Stimulated activated CD8-positive, alpha-beta memory T cell treated with anti-CD3 and anti-CD28 coated beads, Interleukin-7, amount 100 ng/mL, for 1 hour (primary cell): ENCODE measurements at places on chromosomes 1 and 21.

- DNase-seq: no peak
Measured at GRCh38 chr21:16709866-16710550, 802.8 kb upstream of the CXADR start.

DNA sequence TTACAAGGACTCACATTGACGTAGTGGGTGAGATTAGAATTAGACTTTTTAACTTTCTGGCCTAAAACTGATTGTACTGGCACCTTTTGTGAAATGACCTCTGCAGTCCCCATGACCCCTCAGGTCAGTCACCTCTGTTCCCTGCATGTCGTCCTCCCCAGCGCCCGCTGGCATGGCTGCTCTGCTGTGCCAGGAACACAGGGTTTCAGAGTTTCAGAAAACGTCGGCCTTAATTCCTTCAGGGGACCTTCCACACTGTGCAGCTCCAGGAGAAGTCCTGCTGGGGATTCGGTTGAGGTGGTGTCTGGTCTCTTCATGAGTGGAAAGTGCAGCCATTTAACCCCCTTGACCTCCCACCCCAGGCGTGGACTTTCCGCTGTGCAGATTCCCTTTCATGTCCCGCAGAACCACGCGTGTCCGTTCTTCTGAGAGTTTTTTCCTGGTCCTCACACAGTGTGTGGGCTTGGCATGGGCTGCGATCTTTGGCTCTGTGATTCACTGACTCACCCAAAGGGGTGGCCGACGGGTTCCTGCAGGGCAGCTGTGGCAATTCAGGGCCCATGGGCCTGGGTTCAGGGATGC lies 158.4 kb upstream of the COL6A1 start:
- no peak for DNase-seq

DNA sequence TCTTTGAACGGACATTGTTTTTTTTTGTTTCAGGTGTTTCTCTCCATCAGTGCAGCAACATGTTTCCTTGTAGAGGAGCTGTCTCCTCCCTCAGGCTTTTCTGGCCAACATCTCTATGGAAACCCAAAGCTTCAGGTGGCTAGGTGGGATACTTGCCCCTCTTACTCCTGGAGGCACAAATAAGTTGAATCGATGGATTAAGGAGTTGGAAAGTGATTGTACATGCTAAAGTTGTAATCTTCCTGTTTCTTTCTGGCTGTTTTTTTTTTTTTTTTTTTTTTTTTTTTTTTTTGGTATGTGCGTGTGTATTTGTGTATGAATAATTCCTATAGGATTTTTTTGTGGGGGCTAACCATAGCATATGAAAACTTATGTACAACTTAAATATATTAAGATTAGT lies 10.6 kb downstream of the USP25 start:
- DNase-seq: no peak

GRCh38 chr1:30450148-30450817 lies 273.1 kb downstream of the MATN1 start:
- DNase-seq: no peak

GRCh38 chr1:180435566-180435965 lies 66.8 kb downstream of the ACBD6 start:
- DNase-seq: no peak

- no peak for DNase-seq
Measured at GRCh38 chr1:59570524-59570923, 244.2 kb upstream of the HOOK1 start.

DNA sequence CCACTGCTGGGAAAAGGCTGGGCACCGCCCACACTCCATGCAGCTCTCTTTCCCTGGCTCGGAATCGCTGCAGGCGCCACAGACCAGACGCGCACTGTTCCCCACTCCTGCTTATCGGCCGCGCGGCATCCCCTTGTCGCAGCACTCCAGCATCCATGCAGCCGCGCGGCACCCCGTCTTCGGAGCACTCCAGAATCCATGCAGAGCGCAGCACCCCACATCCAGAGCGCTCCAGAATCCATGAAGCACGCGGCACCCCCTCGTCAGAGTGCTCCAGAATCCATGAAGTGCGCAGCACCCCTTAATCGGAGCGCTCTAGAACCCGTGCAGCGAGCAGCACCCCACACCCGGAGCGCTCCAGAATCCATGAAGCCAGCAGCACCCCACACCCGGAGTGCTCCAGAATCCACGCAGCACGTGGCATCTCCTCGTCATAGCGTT lies 9.5 kb downstream of the TFF3 start:
- no peak for DNase-seq

DNA sequence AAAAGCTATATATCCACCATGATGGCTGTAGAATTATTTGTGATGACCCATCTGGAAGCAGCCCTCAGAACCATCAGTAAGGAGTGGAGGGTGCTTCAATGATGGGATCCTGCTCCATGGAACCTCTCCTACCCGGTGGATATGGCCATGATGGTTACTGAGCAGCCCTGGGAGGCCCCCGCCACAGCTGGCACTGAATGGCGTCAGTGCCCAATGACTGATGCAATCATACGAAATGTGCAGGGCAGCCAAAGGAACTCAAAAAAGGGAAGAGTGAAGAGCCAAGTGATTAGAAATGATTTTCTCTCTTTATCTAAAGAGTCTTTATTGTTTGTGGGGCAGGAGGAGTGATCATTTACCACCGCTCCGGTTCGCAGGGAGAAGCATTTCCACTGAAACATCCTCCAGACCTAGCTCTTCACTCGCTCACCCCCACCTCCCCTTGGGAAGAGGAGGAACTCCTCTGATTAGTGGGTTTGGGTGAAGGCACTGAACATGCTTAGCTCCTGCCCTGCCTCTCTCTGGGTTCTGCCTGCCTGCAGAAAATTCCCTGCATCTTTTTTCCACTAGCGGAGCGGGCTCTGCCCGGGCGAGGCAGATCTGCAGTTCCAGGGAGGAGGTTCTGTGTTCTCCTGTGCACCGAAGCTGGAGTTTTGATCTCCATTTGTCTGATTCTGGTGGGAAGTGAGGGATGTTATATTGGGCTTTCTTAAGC lies 260.3 kb downstream of the GRIK3 start:
- DNase-seq: no peak

- DNase-seq: no peak
Measured at GRCh38 chr1:118650107-118650807, 337.9 kb downstream of the TBX15 start.

DNA sequence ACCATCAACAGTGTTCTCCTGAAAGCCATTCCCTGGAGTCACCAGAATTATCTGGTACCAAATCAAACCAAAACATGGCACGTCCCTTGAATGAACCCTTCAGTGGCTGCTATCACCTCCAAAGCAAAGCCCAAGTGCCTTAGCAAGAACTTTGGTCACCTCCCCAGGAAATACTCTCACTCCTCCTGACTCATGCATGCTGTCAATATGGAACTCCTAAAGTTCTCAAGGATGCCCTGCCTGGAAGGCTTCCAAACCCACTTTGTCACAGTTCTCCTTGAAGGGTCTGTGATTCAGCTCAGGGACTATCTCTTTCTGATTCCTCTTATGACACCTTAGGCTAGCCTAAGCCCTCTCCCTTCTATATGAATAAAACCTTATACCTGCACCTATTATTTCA lies 146.1 kb upstream of the RUNX1 start:
- DNase-seq: no peak

- no peak for DNase-seq
Measured at GRCh38 chr1:205587581-205587980, 44.2 kb downstream of the ELK4 start.

- DNase-seq: no peak
Measured at GRCh38 chr1:165443539-165444311, 1.2 kb downstream of the RXRG start.

DNA sequence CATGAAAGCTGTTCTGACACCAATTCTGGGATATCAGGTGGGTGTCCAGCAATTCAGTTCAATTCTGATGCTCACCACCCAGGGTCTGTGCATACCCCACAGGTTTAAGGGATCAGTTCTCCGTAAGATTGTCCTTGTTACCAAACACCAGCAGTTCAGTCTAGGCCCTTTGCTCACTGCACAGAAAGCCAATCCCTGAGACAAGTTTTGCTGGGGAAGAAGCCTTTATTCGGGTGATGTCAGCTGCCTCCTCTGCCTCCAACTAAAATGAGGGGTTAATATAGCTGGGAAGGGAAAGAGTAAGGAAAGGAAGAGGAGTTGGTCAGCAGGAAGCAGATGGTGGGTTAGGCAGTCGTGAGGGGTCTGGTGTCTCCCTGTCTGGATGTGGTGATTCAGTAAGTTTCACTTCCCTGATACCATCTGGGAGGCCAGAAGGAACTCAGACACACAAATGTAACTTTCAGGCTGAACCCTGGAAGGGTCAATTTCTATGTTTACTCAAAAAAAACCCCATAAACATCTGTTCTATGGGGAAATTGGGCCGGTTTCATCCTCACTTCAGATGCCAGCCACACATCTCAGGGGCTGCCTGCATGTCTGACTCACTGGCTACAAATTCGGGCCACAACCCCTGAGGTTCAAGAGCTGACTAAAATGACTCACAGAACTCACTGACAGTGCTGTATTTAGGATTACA lies 83.3 kb upstream of the PGBD5 start:
- DNase-seq: no peak

- DNase-seq: no peak
Measured at GRCh38 chr1:18246543-18246942, 138.9 kb downstream of the IGSF21 start.

GRCh38 chr1:229440851-229441537 lies 7.1 kb upstream of the ACTA1 start:
- DNase-seq: no peak
